ENCODE measurements at places on chromosomes 4 and X.

DNA sequence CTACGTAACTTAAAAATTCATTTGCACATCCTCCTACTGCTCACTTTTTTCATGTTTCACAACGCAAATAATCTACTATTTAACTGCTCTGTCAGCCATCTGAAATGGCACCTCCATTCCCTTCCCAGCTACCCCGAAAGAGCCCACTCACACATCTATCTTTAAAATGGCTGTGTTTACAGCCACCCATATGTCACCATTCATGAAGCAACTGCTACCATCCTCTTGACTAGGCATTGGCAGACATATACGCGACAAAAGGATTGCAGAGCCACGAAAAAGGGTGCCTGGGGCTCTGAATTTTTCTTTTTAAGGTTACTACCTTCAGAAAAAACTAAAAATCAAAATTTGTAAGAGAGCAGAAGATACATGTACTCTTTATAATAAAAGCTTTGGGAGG is 11.5 kb downstream of the SH3RF1 start:
- DNase-seq = no peak

DNA sequence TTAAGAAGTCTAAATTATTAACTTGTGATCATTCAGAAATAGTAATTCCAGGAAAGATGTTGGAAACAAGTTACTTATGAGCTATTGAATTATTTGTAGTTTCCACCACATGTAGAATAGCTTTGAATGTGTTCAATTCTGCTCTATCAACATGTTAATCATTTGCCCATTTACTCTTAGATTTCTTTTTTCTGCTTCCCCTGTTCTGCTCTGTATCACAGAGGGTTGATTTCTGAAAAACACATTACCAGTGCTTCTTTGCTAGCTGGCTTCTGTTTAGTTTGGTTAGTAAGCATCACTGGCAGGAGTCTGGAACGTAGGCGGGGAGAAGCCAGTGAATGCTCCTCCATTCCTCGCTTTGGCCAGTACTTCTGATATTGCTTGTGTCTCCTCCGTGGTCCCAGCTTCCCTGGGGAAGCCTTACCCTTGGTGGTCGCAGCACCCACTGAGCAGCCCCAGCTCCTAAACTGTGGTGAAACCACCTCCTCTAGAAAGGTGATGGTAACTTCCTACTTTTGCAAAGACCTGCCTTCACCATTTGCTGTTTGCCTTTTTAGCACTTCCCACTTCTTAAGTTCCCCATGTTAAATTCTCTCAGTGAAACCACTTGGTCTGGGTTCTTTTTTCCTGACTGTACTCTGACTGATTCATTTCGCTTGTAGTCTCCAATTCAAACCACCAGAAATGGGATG is 40.3 kb upstream of the GALNT7 start:
- no peak for DNase-seq

DNA sequence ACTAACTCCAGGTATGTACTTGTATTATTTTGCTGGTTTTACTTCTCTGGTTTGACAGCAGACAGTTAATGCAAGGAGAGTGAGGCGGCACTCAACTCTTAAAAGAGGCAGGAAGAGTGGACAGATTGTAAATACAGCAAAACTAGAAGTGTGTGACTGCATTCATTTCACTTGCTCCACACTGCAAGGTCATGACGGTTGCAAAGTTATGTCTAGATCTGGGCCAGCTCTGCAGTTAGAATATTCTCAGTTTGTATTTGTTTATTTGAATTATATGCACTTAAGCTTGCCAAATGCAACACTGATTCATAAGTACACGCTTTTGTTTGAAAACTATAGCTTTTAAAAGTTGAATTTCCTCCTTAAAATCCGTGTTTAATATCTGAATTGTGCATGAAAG is 148.9 kb downstream of the STIM2 start:
- DNase-seq = no peak

GRCh38 chrX:15404401-15405096 is 20.3 kb upstream of the VEGFD start:
- no peak for DNase-seq

DNA sequence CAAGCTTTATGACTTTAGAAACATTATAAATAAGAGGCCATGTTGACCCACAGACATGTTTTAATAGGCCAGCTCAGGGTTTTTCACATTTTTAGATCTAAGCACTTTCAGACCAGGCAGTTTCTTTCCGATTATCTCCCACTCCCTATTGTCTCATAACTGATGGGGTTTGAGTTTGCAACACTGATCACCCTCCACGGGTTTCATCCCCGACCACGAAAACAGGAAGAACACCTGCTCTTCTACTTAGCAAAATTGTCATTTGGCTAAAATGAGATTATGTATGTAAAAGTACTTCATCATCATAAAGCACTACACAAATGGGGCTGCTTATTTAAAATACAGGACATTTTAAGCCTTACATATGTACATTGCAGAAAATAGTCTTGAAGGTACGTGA is 407.9 kb downstream of the HNRNPD start:
- DNase-seq = no peak

GRCh38 chrX:72306851-72307645 is 1.3 kb upstream of the CITED1 start:
- DNase-seq = peak; percentile 86

DNA sequence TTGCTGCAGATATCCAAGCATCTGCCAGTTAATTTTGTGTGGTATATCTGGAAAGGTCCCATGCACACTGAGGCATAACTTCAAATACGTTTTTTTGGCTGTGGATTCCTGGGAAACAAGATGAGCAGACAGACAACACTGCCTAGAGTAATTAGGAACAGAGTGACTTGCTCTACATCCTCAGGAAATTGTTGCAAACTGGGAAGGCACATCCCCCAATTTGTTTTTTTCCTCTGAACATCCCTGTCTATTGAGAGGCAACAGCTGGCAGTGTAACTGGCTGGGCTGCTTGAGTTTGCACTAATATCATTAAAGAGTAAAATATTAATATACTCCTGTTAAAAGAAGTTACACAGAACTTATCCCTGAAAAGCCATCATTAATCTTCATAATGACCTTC is 207.7 kb upstream of the SLIT2 start:
- no peak for DNase-seq

- no peak for DNase-seq
Observed at GRCh38 chr4:94284889-94285288, 57.7 kb downstream of the HPGDS start.

DNA sequence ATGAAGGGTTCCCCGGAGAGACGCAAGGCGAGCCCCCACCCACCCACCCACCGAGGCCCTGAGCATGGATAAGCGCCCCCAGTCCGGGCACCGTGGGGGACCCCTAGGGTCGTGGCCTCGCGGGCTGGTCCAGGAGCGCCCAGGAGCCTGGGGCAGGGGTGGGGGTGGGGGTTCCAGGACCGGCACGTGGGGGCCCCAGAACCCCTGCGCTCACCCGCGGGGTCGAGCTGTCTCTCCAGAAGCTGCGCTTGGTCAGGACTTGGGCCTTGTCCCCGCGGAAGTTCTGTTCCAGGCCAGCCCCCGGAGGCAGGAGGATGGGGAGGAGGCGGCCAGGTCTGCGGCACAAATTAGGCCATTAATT is 11.2 kb upstream of the SHOX start:
- no peak for DNase-seq
